ENCODE measurements at places on chromosomes 13 and 19. TPM values are rescaled to one million over a fixed set of nuclear protein-coding genes. Genes with fewer than 3 reads are reported as not detected.

- peak; percentile 6 for DNase-seq
Measured at GRCh38 chr19:294946-295686, 3.9 kb upstream of the PLPP2 start.

DNA sequence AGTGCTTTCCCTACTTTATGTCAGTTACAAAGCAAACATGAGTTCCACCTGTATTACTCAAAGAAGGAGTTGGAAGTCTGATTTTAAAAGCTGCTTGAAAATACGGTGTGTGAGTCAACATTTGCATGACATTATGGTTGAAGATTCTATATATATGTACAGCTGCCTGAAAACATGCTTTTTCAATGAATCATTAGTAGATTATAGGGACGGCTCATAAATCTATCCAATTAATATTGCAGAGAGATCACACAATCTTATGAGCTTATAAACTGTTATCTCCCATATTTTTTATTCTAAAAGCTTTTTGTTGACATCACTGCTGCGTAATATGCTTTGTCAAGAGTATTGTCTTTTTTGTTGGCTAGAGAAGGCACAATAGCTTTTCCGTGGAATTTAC is 873.8 kb downstream of the SLITRK6 start:
- DNase-seq = no peak

- DNase-seq = no peak
Measured at GRCh38 chr19:44530777-44531176, 1.3 kb upstream of the CEACAM20 start.

DNA sequence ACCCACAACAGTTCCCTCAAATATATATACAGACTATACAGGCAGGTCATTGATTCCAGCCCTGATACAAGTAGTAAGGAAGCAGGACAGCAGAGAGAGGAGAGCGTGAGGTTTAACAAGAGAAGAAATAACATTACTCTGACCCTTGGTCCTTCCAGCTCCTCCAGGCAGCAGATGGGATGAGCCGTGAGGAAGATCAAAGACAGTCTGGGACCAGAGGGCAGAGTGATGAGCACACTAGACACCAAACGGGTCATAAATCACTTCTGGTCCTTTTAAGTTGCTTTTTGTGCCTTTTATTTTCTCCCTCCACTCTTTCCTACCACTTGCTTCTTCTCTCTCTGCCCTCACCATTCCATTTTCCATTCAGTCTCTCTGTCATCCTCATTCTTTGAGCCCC is 16.9 kb upstream of the MICU2 start:
- DNase-seq = no peak

DNA sequence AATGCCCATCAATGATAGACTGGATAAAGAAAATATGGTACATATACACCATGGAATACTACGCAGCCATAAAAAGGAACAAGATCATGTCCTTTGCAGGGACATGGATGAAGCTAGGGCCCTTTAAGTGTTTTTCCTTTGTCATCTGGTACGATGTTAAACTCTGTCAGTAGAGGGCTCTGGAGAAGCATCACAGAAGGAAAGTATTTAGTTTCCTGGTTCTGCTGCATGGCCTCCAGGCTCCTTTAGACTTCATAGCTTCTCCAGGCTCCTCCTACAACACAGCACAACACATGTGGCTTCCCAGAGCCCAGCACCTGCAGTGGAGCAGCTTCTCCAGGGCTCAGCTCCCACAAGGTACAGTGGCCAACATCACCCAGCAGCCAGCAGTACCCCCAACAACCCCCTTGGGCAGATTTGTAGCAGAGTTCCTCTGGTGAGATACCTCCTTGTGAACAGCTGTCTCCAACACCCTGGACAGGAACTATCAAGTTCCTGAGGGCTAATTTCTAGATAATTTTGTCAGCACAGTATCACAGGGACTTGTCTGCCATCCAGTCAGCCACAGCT is 63.4 kb downstream of the KCTD12 start:
- no peak for DNase-seq

GRCh38 chr13:98386637-98387036 is 190.3 kb downstream of the STK24 start:
- DNase-seq = no peak

Gene KRTDAP
- not detected for polyA plus RNA-seq

- peak; percentile 74 for DNase-seq
Measured at GRCh38 chr13:45833663-45834375, 17.7 kb downstream of the SIAH3 start.

- no peak for DNase-seq
Measured at GRCh38 chr19:35966771-35967170, 28.2 kb upstream of the SDHAF1 start.

DNA sequence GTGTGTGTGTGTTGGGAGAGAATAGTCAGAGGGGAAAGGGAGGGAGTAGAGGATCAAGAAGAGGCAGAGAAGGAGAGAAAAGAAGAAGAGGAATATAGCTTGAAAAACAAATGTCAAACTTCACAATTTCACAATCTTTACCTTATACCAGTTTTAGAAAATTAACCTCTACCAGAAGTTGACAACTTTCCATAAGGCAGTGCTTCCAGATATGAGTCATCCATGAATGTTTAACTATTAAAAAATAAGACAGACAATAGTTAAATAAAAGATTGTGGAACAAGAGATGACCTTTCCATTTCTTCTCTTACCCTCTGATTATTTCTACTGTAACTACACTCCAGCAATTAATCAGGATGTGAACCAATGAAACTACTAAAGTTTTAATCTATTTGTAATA is 229.4 kb downstream of the ITGBL1 start:
- DNase-seq = no peak

DNA sequence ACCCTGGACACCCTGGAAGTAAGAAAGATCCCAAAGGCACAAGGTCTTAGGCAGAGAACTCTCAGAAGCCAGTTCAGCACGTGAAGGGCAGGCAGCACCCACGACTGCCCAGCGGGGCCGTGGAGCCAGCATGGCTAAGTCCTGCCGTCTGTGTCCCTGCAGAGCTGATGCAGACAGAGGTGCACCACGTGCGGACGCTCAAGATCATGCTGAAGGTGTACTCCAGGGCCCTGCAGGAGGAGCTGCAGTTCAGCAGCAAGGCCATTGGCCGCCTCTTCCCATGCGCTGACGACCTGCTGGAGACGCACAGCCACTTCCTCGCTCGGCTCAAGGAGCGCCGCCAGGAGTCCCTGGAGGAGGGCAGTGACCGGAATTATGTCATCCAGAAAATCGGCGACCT is 44.8 kb downstream of the PEX11G start:
- DNase-seq = no peak

GRCh38 chr13:79999601-80000000 is 341.3 kb downstream of the SPRY2 start:
- DNase-seq = no peak

DNA sequence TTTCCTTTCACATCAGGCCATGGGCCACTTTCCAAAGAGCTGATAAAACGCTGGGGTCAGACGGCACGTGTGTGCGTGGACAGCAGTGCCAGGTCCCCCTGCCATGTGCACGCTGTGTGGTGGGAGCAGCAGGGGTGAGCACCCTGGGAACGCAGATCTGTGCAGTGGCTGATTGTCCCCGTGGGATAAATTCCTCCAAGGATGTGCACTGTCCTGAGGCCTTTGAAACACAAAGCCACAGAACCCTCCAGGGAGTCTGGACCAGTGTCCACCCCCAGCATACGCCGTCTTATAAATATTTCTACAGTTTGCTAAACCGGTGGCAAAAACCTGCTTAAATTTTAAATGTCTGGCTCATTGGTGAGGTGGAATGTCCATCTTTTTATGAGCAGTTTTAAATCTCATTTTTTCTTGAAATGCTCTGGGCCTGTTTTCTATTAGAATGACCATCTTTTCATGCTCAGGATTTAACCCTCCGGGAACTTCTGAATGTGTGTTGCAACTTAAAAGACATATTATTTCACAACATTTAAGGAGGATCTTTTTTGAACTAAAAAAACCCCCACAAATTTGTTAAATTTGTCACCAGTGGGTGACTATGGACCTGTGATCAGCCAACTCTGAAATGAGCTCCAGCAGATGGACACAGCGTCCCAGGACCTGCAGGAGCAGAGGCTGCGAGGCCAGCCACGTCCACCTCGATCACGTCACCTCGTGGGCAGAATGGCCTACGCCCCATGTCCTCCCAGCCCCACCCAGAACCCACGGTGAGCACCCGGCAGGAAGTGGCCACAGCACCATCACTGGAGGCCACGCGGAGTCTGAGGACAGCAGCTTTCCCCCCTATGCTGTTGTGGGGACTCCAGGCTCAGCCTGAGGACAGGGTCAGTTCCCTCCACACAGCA is 68.6 kb downstream of the RASA3 start:
- DNase-seq = no peak

- DNase-seq = no peak
Measured at GRCh38 chr13:97491452-97491851, 57.5 kb downstream of the RAP2A start.

DNA sequence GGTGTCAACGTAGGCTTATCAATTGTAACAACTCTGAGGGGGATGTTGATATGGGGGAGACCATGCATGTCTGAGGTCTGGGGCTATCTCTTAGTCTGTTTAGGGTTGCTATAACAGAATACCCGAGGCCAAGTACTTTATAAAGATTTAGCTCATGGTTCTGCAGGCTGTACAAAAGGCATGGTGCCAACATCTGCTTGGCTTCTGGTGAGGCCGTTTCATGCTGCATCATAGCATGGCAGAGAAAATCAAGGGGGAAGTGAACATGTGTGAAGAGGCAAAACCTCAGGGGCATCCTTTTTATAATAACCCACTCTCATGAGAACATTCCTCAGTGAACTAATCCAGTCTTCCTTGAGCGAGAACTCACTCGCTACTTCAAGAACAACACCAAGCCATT is 353.8 kb downstream of the ENOX1 start:
- no peak for DNase-seq

- DNase-seq = no peak
Measured at GRCh38 chr19:48681127-48681470, 8.3 kb upstream of the NTN5 start.

DNA sequence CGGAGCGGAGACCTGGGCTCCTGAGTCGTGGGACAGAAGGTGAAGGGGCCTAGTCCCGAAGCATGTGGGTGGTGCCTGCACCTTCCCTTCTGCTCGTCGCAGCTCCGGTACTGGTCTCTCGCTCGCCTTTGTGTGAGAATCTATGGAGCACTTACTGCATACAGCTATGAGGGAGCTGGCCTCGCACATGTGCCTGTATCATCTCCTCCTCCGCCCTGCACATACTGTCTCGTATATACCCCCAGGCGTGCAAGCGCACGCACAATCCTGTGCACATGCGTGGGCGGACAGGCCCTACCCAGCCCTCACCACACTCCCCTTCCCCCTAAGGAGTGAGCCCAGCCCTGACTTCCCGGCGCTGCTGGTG is 8.7 kb downstream of the PIK3R2 start:
- DNase-seq = no peak

DNA sequence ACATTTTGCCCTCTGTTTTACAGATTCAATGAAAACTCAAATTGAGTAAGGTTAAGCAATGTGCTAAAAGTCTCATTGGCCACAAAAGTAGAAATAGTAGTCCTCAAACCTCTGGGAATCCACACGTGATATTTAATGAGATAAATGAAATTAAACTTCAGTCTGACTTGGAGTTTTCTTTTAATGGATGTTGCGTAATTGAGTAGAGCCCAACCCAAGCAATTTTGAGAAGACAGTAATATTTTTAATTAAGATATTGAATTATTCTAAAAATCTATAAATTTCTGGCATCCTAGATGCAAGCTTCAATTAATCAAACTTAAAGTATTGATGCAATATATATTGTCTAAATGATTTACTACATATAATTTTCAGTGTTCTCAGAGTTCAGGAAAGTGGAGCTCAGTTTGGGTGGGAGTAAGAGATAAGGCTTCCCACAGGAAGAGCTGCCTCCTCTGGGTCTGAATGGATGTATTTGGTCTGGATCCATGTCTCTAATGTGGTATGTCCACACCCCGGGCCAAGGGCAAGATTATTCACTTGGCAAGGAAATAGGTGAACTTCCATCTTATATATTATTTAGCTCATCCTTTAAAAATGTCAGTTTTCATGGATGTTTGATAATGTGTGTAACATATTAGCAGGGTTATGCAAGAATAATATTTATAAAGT is 6.9 kb downstream of the MBNL2 start:
- no peak for DNase-seq

Gene IFT88
- 3.9 TPM for polyA plus RNA-seq

DNA sequence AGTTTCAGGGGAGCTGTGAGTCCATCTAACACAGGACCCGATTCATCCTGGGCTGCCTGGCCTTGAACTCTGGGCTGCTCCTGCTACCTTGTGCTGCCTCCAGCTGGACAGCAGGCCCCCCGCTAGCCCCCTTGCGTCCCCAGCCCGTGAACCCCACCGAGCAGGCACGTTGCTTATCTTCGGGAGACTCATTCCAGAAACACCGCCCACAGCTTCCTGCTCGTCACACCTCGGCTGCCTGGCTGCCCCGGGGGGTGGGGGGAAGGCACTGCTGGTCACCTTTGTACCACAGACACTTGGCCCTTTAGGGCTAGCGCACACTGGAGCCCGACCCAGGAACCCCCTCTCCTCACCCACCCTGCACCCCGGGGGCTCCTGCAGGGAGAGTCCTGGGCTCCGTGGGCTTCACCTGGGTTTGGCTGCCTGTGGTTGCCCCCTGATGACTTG is 48.1 kb downstream of the CRTC1 start:
- no peak for DNase-seq

Gene CTXN1
- 260 TPM for polyA plus RNA-seq

DNA sequence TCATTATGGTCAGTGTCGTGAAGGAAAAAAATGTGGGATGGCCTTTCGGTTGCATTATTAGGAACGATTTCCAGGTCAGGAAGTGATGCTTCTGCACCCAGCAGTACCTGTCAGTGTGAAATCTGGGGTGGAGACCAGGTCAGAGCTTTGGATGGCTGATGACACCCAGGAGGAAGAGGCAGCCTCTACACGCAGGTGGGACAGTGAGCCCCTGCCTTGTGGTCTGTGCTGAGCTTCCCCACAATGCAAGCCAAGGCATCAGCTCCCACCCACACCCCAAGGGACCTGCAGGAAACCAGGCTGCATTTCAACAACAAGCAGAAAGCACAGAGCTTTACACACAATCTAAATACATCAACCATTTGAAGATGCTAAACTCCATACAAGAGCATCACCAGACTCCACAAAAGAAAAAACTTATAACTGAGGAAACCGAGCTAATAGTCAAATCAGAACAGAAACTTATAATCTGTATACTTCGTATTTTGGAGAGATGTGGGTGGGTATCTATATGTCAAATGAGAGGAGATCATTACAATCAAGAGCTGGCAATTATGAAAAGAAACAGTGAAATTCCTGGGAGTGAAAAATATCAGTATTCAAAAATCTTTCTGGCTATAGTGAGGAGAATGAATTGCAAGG is 130.1 kb downstream of the ZDHHC20 start:
- DNase-seq = no peak

Gene OR7D2
- not detected for polyA plus RNA-seq

GRCh38 chr13:86757236-86757978 is 913.8 kb upstream of the SLITRK5 start:
- DNase-seq = no peak

Gene PGLYRP2
- polyA plus RNA-seq = not detected

All from brain (organoid and tissue), 16 donors.